ENCODE measurements at places on chromosomes 5 and 9.

GRCh38 chr5:124060413-124061067 is 548.6 kb downstream of the CSNK1G3 start:
- no peak for DNase-seq

- peak; percentile 56 for DNase-seq
Measured at GRCh38 chr9:35616681-35617459, 1.3 kb downstream of the CD72 start.

- DNase-seq = no peak
Measured at GRCh38 chr9:129550199-129550839, 70.6 kb downstream of the C9orf50 start.

DNA sequence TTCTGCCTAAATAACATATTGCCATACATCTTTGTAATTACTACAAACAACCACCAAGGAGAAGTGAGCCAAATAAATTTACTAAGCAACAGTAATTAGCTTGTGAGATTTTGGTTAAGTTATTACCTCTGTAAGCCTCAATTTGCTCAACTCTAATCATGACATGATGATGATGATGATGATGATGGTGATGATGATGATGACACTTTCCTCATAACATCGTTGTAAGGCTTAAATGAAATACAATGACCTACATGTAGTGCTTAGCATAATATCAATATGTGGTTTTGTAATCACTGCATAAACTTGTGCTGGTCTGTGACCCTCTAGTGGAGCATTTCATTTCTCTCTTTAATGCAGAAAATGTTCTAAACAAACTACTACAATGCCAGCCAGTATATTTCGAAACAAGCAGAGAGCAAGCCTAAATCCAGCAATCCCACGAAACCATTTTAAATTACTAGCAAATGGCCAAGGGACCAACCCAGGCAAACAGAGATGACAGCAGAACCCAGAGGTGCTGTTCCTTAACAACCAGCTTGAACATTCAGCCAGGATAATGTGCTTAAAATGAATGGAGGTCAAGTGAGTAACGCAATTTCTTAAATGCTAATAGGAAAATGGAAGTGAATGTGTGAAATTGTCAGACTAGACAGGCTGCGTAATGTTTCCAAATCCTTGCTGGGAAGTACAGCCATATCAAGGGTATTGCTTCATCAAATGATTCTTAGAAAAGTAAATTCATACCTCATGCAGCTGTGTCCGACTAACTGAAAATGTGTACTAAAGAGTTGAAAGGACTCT is 281.9 kb upstream of the PUM3 start:
- no peak for DNase-seq

- DNase-seq = no peak
Measured at GRCh38 chr5:172887692-172888091, 53.6 kb downstream of the ERGIC1 start.

- DNase-seq = no peak
Measured at GRCh38 chr5:133405275-133406034, 206.9 kb downstream of the FSTL4 start.

GRCh38 chr5:160297776-160298175 is 14.6 kb downstream of the CCNJL start:
- no peak for DNase-seq

- no peak for DNase-seq
Measured at GRCh38 chr9:113593682-113594281, 130.3 kb downstream of the RGS3 start.

DNA sequence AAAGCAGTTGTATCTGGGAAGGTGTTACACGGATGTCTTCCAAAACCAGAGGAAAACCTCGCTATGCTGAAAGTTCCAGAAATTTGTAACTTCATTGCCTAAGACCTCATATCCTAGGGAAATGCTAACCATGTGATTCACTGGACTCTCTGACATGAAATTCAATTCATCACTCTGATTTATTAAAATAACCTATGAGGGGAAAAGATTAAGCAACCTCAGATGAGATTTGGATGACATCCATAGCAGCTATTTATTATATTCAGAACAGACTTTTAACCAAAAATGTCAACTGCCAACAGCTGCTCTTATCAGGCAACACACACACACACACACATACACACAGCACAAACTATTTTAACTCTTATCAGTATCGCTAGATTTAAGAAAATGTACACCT is 1006.4 kb upstream of the CTNND2 start:
- no peak for DNase-seq

- DNase-seq = no peak
Measured at GRCh38 chr5:13477118-13477737, 467.3 kb downstream of the DNAH5 start.

DNA sequence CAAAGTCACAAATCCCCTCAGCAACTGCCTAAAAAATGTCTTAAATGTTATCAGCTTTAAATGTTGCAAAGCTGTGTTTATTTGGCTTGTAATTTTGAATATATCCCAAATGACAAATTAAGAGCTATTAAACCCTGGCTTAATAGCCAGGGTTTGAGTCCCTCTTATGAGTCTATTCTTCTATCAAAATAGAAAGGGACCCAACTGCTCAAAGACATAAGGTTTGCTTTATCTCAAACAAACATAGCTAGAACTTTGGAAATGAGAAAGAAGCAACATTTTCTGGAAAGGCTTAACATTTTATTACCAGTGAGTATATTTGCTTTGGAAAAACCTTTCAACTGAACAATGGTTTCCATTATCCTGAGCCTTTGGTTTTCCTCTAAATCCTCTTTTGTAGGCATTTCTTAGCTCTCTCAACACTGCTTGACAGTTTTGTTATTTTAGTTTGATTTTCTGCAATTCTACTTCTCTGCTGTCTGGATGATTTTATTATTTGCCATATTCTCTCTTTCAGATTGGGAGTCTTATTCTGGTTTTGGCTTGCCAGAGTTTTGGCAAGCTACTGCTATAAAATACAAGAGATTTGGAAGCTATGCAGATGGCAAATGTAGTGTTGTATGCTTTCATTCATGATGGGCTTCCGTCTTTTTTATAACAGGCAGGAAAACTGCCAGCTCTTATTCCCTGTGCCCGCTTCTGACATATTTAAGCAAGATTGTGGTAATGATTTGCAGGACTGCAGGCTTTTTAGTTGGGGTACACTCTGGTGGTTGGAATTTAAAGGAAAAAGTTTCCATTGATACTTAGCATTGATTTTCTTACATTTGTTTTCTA is 734.9 kb downstream of the DTWD2 start:
- DNase-seq = no peak

DNA sequence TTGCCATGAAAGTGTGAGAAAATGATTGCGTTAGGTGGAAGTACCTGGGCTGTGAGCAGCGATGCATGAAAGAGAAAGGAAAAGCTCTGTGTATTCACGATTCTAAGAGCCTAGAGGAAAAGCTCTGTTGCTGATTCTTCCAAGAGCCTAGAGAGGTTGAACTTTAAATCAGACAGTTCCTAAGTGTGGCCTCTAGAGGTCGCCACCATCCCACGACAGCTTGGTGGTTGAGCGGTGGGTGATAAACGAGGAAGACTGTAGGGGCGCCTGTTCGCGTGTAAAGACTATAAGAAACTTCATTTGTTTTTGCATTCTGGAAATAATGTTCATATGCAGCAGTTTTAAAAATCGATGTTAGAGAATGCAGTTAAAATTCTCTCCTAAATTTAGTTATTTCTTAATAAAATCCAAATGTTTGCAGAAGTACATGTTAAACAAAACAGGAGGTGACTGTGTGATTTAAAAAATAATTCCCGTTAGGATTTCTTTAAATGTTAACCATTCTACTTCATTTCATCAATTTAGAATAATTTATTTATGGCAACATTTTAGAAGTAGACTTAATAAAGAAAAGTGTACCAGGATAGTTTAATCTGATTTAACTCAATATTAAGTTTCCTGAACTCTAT is 107.7 kb downstream of the TENT4A start:
- no peak for DNase-seq

GRCh38 chr5:106759581-106759980 is 911.2 kb downstream of the EFNA5 start:
- DNase-seq = no peak

DNA sequence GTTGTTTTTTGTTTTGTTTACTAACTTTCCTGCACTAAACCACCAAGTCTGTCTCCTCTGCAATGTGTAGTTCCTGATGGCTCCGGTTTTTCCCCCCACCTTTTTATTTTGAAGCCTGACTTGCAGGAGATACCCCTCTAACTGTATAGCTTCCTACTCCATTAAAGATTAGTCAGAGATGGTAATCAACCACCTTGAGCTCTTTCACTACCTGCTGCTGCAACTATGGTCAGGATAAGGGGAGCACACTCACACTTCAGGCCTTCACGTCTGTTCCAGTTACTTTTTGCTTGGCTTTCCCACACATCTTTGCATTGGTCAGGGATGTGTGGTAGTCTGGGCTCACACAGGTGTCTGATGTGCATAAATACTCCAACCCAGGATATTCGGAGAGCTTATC is 63.4 kb downstream of the NR6A1 start:
- no peak for DNase-seq

DNA sequence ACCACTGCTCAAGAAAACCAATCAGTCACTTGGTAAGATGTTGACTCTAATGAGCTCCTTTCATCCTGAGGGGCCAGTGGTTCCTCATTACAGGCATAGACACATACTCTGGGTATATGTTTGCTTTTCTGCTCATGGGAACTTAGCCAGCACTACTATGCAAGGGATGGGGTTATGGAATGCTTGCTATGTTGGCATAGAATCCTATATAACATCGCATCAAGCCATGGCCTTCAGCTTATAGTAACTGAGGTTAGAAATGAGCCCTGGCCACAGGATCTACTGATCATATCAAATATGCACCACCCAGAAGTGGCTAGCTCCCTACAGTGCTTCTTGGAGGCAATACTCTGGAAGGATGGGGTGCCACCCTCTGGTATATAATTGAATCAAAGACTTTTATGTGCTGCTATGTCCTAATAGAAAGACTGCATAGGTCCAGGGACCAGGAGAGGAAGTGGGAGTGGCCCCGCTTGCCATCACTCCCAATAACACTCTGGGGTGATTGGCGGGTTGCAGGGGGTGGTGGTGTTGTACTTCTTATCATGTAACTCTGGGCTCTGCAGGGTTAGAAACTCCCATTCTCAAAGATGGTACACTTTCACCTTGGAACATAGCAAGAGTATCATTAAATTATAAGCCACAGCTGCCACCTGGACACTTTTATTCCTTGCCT is 70.3 kb downstream of the ZNF366 start:
- no peak for DNase-seq

DNA sequence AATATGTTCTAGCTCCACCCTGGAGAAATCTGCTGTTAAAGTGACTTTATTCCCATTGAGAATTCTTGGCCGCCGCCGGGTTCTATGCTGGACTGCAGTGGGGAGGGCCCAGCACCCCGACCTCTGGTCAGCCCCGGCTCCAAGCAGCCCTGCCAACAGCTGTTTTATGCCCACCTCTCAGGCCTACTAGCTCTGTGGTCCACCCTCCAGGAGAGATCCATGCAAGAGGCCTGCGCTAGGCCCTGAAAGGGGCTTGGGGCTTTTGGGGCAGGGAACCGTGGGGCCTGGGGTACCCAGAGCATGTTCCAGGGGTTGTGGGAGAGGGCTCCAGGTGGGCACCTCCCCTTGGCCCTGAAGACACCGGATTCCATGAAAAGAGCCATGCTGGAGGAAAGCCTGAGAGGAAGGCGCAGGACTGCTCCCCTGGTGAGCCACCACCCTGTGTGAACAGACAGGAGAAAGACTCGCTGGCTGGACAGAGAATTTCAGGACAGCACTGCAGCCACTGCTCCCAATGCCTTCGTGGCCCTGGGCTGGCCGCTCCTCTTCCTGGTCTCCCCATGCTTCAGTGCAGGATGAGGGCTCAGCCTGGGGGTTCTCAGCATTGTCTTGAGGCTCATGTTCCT is 44.6 kb upstream of the RUFY1 start:
- no peak for DNase-seq

DNA sequence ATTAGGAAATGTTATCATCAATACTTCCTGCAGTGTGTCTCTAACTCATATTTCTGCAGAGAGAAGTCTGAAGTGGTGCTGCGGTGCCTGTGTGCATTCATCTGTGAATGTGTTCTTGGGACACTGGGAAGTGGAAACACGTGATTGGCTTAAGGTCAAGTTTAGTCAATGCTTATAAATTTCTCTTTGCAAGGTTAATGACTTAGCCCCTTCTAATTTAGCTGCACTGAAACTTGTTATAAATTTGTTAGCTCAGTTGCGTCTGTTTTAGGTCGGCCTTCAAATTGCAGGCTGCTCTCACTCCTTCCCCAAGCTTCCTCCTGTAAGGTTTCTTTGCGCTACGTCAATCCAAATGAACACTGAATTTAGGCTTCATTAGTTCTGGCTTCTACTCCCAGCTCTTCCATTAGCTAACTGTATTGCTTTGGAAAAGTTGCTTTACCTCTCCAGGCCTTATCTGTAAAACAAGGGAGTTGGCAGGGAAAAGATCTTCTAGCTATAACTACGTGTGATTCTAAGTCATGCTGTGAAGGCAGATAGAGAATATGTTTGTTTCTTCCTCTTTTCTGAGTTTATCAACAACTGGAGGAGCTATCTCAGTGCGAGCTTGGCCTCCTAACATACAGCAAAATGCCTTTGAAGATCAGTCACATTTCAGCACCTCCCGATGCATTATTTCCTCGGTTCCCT is 341.8 kb downstream of the NFIB start:
- DNase-seq = no peak

DNA sequence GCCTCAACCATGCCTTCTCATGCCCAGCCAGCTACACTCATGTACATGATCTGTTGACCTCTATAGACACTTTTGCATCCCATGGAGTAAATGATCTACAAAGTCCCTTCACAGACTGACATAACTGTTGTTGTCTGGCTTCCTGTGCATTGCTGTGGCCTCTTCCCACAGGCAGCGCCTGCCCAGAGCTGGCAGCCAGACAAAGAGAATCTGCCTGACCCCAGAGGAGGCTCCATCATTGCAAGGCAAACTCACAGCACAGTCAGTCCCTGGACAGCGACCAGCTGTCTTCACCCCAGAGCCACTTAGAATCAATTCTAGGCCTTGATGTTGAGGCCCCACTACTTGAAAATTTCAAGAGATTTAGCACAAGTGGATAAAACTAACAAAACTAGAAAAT is 65.5 kb downstream of the INSYN2B start:
- no peak for DNase-seq

- no peak for DNase-seq
Measured at GRCh38 chr9:71758785-71759184, 9.5 kb downstream of the CEMIP2 start.

GRCh38 chr5:173884402-173885053 is 3.6 kb upstream of the CPEB4 start:
- DNase-seq = no peak

- DNase-seq = no peak
Measured at GRCh38 chr9:8907868-8908267, 1108.3 kb upstream of the DMAC1 start.

GRCh38 chr5:80796846-80797245 is 142.1 kb upstream of the DHFR start:
- DNase-seq = no peak
